ENCODE measurements at places on chromosomes 5 and 9.

DNA sequence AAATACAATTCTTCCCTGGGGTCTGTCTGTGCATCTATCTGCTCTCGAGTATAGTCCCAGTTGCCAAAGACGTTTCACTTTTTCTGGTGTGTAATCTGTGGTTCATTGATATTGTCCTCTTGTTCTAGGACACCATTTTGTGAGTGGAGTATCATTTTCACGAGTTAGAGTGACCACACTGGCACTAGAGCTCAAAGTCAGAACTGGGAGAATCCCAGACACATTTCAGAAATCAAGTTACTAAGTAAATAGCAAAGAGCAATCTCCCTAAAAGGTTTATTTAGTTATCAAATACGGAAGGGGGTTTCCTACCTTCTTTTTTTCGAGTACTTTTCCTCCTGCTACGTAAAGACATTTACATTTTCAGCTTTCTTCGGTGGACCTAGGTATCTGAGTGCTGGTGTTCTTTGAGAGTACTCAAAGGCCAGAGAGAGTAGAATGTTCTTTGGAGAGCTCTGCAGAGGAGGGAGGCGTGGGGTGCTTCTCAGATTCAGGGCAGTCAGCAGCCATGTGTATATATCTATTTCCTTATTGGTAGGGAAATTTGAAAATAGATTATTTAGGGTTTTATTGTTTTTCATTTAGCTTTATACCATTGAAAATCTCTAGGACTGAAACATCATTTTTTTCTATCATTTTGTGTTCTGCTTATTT lies 8.9 kb upstream of the HSPA9 start:
- no peak for DNase-seq

DNA sequence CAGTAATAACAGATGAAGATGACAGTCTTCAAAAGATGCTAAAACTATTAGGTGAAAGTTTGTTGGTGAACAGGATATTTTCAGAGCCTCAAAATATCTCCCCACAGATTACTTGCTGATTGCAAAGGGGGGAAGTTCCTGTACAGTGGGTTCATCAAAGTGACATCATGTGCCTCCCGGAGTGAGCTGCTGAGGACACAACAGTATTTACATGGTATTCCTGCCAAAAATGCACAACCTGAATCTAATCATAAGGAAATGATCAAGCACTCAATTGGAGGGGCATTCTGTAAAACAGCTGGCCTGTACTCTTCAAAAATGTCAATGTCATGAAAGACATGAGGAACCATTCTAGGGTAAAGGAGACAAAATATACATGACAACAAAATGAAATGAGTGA lies 18.9 kb upstream of the GLIS3 start:
- no peak for DNase-seq

- no peak for DNase-seq
These were observed 39.6 kb upstream of the FCN1 start for GRCh38 chr9:134957165-134957944.

GRCh38 chr5:81246697-81247096 lies 13.6 kb downstream of the CKMT2 start:
- no peak for DNase-seq

DNA sequence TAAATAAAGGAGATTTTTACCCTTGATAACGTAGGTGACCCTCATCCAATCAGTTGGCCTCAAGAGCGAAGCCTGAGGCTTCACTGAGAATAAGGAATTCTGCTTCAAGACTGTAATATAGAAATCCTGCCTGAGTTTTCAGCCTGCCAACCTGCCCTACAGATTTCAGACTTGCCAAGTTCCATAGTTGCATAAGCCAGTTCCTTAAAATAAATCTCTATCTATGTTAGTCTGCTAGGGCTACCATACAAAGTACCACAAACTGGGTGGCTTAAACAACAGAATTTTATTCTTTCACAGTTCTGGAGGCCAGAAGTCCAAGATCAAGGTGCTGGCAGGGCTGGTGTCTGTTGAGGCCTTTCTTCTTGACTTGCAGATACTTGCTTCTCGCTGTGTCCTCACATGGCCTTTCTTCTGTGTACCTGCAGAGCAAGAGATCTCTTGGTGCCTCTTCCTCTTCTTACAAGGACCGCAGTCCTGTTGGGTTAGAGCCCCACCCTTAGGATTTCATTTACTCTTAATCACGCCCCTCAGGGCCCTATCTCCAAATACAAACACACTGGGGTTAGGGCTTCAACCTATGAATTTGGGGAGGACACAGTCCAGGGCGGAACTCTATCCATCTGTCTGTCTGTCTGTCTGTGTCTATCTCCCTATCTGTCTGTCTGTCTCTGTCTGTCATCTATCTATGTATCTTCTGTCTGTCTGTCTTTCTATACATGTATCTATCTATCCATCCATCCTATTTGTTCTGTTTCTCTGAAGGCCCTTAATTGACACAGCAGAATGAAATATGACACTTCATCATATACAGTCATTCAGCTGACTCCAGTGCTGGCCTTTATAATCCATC lies 17.0 kb upstream of the CMBL start:
- DNase-seq, result no peak

GRCh38 chr9:36207016-36207415 lies 16.3 kb downstream of the CLTA start:
- no peak for DNase-seq

DNA sequence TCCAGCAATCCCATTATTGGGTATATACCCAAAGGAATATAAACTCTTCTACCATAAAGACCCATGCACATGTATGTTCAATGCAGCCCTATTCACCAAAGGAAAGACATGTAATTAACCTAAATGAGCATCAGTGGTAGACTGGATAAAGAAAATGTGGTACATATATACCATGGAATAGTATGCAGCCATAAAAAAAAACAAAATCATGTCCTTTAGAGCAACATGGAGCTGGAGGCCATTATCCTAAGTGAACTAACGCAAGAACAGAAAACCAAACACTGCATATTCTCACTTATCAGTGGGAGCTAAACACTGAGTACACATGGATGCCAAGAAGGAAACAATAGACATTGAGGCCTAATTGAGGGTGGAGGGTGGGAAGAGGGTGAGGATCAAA lies 27.8 kb downstream of the DTWD2 start:
- no peak for DNase-seq

DNA sequence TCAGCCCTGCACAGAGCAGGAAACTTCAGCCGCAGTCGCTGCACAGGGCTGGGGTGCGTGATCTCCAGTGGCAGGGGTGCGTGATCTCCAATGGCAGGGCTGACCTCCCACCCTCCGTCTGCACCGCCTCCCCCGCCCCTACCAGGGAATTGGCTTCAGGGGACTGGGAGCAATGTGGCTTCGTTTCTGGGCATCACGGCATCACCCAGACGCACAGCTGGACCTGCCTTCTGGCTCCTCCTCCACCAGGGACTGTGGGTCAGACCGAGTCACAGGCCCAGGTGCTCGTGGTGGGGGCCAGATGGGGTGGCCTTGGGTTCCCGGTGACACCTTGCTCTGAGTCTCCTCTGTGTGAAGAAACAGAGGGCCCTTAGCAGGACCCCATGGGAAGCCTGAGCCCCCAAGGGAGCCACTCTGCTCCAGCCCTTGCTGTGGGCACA lies 51.1 kb downstream of the AHRR start:
- peak; percentile 17 for DNase-seq

- no peak for DNase-seq
These were observed 82.2 kb downstream of the PJA2 start for GRCh38 chr5:109327570-109327969.

- no peak for DNase-seq
These were observed 28.7 kb downstream of the LCP2 start for GRCh38 chr5:170268884-170269283.

- DNase-seq, result no peak
These were observed 37.3 kb upstream of the ZNF622 start for GRCh38 chr5:16502866-16503265.

GRCh38 chr5:120155873-120156272 lies 308.2 kb upstream of the PRR16 start:
- DNase-seq, result no peak

DNA sequence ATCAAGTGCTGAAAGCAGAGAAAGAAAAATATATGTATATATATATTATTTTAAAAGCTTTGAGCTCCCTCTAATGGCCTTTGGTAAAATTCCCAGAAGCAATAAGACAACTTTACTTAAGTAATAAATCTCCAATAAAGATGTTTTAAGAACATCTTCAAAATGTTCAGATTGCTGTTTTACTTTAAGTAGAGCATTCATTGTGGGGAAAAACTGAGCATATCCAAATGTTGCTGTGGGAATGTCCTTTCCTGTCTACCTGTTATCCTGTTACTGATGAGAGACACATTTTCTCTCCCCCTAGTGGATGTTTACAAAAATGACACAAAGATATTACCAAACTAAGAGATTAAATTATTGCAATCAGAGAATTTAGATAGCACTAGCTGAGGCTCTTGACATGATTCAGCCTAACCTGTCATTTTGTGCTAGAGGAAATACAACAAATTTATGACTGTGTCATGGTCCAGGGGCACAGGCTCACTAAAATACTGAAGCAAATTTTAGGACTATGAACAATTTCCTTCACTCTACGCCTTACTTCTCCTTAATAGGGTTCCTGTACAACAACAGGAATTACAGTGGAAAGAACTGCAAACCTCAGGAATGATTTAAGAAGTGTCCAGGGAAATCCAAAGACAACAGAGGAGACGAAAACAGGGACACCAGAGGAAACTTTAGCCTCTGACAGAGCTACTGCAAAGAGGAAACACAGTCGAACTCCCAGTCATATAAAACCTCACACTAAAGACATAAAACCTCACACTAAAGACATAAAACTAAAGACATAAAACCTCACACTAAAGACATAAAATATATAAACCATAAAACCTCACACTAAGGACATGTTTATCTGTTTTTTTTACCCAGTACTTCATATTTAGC lies 24.3 kb upstream of the PRRC1 start:
- DNase-seq, result no peak

DNA sequence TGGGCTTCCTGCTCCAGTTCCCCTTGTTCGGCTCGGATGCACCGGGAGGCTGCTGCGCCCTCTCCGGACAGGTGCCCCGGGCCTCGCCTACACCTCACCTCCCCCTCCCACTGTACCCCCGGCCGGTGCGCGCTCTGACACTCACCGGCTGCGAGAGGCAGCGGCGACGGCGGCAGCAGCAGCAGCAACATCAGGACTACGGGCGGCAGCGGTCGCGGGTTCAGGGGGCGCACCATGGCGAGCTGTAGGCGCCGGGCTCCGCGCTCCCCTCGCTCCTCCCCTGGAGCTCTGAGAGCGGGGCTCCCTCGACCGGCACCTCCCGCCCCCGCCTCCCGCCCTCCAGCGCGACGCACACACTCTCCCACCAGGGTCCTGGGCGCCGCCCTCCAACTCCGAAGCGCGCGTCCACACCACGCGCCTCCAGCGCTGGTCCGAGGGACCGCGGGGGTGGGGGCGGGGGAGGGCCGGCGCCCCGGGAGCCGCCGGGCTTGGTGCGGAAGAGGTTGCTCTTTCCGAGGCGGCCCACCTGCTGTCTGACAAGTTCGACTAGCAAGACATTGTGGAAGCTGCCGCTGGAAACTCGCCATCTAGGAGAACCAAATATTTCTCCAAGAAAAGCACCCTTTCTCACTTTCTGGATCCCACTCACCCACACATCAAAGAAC lies at the start of gene GFRA3:
Gene GFRA3, minus strand, starts transcription at position 433 of the 665 bp plus-strand sequence. Its CDS starts 197 bp downstream, at position 236.
- DNase-seq, result peak; percentile 27
